ENCODE measurements at places on chromosomes 6 and 20. TPM values are rescaled to one million over a fixed set of nuclear protein-coding genes. Genes with fewer than 3 reads are reported as not detected.

GRCh38 chr6:137652961-137653705, 158.9 kb upstream of the OLIG3 start:
- DNase-seq: no peak

DNA sequence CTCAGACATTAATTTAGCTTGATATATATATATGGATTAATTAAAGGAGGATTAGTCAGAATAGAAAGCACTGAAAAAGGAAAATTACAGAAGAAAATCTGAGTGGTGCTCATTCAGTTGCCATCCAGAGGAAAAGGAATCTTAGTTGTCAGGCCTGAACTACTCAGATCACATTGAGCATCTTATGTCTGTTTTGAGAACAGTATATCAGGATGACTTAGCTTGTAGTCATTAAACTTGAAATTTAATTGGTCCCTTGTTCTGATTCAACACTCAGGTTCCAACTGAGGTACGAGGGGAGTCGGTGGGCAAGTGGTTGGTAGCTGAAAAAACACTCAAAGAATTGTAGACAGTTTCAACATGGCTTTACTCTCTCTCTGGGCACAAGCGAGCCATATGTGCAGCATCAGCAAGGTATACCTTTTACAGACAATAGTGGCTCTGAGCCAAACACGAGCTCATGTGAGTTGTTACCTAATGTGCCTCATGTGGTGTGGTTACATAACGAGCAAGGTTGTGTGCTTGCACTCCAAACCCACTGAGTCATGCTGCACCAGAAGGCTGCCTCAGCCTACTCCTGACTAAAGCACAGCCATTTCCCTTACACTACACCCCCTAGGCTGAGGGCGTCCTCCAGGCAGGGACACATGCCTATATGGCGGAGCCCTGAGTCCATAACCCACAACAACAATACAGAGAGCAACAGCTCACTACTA, 73.0 kb upstream of the HMGN3 start:
- DNase-seq: no peak

DNA sequence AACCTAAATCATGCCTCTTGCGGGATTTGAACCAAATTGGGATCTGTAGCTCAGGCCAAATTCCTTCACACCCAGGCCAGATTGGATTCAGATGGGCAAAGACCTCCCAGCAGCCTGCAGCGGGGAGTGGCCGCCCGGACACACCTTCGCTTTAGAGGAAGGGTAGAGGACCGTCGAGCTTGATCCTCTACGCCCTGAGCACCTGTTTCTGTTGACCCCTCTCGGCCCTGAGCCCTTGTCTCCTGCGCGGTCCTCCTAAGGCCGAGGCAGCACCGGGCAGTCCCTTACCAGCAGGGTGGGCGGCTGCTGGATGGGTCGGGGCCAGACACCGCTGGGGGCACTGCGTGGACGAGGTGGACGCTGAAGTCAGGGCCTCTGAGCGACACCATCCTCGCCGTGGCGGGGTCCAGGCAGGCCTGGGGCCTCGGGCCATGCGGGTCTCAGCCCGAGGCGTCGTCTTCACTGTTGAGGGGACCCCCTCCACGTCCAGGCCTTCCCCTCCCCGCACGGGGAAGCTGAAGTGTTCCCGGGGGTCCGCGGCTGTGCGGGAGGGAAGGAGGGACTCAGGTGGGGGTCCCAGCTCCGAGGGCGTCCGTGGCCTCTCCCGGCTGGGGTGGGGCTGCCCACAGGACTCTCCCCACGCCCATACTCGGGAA, 114.8 kb downstream of the SMOC2 start:
- no peak for DNase-seq

- DNase-seq: no peak
These were observed 267.5 kb downstream of the OGFRL1 start for GRCh38 chr6:71556141-71556540.

GRCh38 chr20:15593081-15593480, 980.2 kb downstream of the KIF16B start:
- no peak for DNase-seq

The TAGAP gene
- total RNA-seq: 44.8 TPM

- peak; percentile 83 for DNase-seq
These were observed 23.6 kb upstream of the TMEM181 start for GRCh38 chr6:158536084-158536890.

The ADGB gene
- total RNA-seq: not detected

The CITED2 gene
- total RNA-seq: 58.1 TPM

GRCh38 chr20:19757487-19758132, 448 bp upstream of the RIN2 start:
- peak; percentile 51 for DNase-seq

DNA sequence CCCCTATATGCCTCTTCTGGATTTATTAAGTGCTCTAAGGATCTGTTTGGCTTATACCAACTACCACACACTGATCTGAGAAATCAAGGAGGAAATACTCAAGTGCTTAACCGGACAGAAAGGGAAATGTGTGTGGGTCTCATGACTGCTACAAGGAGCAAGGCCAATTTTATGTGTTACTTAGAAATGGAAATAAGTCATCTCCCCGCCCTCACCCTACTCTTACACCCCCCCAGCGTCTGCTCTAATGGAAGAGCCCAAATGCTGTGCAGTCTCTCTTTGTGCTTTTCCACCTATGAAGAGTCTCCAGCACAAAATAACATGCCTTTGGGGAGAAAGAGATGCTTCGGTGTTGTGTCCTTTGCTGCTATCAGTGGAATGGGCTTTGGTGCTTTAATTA, 428.8 kb upstream of the ARID1B start:
- DNase-seq: no peak

DNA sequence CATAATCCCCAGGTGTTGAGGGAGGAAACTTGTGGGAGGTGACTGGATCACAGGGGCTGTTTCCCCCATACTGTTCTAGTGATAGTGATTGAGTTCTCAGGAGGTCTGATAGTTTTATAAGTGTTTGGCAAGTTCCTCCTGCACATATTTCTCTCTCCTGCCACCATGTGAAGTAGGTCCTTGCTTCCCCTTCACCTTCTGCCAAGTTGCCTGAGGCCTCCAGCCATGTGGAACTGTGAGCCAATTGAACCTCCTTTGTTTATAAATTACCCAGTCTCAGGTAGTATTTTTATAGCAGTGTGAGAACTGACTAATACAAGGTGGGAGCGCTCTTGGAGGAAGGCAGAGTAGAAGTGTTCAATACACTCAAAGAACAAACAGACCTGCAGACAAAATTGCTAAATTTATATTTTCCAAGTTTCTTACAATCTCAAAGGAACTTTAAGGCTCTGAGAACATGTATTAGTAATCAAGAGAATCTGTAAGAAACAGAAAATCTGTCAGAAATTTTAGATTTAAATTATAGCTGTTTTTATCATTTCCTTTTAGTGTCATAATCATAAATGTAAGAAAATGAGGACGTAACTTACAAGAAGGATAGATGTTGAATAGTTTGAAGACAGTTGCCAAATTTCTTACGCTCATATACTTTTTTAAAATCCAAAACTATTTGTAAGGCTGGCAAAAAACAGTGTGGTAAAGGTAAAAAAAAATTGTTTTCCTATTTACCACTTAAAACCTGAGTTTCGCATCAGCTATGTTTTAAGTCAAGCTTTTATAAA, 77.7 kb downstream of the ASCC3 start:
- DNase-seq: no peak

DNA sequence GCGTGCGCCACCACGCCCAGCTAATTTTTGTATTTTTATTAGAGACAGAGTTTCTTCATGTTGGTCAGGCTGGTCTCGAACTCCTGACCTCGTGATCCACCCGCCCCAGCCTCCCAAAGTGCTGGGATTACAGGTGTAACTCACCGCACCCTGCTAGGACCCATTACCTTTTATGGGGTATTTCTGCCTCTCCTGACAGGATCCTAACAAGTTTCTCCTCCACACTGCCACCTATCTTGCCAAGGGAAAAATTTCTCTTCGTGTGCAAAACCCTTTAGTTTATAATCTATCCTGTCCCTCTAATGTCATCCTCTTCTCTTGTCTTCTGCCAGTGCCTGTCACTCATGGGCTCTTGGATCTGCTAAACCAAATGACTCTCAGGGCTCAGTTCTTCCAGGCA, 1.9 kb downstream of the STMND1 start:
- DNase-seq: no peak

GRCh38 chr6:158405933-158406332, 93.7 kb downstream of the TULP4 start:
- no peak for DNase-seq

The LST1 gene
- 9.1 TPM for total RNA-seq

The OOEP gene
- 0.86 TPM for total RNA-seq

DNA sequence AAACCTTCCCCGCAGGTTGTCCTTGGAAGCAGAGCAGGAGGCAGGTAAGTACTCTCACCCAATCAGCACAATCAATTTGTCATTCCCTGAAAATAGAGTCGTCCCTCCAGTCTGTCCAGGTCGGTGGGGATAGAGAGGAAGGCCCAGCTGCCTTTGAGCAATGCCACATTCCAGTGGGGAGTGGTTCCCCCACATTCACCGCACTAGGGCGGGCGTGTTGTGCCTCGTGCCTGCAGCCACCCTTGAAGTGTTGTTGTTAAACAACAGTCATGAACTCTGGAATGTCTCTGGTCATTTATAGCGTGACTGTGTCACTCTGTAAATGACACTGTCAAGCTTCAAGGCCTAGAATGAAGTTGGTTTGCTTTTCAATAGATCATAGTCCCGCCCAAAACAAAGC, 33.4 kb downstream of the PRDM1 start:
- DNase-seq: no peak

- no peak for DNase-seq
These were observed 236.6 kb upstream of the BMP2 start for GRCh38 chr20:6530779-6531315.

- no peak for DNase-seq
These were observed 66.3 kb upstream of the DST start for GRCh38 chr6:56708810-56709597.

The CST2 gene
- not detected for total RNA-seq

- DNase-seq: no peak
These were observed 17.2 kb downstream of the UNC5CL start for GRCh38 chr6:41021832-41022231.

- DNase-seq: no peak
These were observed 15.0 kb upstream of the IFNGR1 start for GRCh38 chr6:137233911-137234863.

All from activated CD4-positive, alpha-beta T cell treated with anti-CD3 and anti-CD28 coated beads for 36 hours (primary cell).